Tibial nerve (tissue), 4 donors: ENCODE measurements at places on chromosomes 5 and 9. TPM values are rescaled to one million over a fixed set of nuclear protein-coding genes. Genes with fewer than 3 reads are reported as not detected.

DNA sequence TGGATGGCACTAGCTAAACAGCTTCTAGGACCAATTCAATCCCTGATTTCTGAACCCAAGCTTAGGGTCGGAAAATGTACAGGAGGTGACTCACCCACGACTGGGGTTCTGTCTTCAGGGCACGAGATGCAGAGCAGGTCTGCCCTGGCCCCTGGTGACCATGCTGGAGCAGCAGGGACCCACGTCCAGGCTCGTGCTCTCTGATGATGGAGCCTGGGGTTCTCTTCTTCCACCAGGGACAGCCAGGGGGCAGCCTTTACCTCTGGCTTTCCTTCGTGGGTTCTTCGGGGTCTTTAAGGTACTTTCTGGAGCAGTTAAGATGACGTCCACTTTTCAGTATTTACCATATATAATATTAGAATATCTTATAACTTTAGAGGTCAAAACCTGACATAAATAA lies 2.1 kb downstream of the CFAP77 start:
- peaks cover 16% of the 10 kb centered on the region for H3K4me1 ChIP-seq
- DNase-seq: no peak
- H3K27ac ChIP-seq: no peak overlapping the region
- peaks cover 79% of the 10 kb centered on the region for H3K27me3 ChIP-seq
- no peaks in the 10 kb centered on the region for H3K36me3 ChIP-seq

GRCh38 chr9:74662674-74663073 lies 165.5 kb downstream of the RORB start:
- H3K4me3 ChIP-seq: no peak overlapping the region
- no peaks in the 10 kb centered on the region for H3K27me3 ChIP-seq
- no peak overlapping the region for H3K27ac ChIP-seq
- H3K36me3 ChIP-seq: no peaks in the 10 kb centered on the region
- H3K4me1 ChIP-seq: no peaks in the 10 kb centered on the region

DNA sequence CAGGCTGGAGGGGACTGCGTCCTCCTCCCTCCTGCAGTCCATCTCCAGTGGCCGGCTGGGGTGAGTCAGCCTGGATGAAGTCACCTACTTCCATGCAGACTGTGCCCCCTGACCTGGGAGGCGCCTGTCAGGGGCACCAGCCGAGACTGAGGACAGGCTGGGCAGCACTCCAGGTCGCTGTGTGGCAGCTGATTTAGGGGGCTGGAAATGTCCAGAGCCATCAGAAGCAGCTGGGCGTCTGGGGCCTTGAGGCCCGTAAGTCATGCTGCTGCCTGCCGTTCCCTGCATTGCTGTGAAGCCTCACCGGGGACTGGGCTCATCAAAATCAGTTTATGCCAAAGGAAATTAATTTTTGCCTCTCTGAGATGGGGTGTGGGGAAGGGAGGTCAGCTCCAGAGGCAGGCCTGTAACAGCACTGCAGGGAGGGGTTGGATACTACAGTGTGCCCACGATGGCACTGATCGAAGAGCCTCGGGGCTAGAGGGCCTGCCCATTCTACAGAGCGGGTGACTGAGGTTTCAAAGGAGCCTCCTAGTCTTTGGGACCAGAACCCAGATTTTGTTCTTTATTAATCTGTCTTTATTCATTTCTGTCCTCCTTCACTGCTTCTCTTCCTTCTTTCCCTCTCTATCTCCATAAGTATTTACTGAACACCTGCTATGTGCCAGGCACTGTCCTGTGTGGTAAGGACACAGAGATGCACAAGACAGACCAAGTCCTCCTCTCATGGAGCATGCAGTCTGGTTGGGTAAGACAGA lies 70.4 kb upstream of the PSD2 start:
- H3K4me1 ChIP-seq: peaks cover 9% of the 10 kb centered on the region
- H3K27me3 ChIP-seq: no peaks in the 10 kb centered on the region
- peak overlapping the region; percentile 87 for H3K27ac ChIP-seq
- H3K36me3 ChIP-seq: no peaks in the 10 kb centered on the region
- no peak overlapping the region for H3K4me3 ChIP-seq
- DNase-seq: no peak

DNA sequence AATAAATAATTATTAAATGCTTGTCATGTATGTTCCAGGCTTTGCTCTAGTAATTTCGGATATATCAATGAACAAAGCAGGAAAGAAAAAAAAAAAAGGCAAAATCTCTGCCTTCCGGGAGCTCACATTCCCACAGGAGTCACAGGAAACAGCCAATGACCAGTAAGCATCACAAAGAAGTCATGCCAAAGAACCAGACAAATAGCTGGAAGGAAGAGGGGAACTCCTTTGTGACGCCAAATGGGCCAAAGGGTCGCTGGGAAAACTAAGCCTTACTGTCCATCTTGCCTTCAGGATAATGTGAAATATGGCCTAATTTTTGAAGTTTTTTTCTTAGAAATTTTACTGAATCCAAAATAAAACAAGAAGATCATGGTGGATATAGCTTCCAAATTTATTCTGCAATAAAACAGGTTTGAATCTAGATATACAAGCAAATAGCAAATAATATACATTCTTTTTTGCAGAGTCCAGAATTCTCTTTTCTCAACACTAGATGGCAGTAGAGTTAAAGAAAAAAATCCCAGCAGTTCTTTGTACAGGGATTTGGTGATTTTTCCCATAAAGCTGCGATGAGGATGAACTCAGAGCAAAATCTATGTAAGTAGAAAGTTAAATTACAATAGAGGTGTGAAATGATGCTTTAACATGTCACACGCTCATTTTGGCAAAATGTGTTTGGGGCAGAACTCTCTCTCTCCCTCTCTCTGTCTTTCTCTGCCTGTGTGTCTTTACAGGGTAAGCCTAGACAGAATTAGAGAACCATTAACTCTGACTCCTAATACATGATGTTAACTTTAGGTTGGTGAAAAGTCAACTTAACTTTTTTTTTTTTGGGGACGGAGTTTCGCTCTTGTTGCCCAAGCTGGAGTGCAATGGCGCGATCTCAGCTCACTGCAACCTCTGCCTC lies 60.0 kb upstream of the TUT7 start:
- no peak overlapping the region for H3K27ac ChIP-seq
- H3K27me3 ChIP-seq: no peaks in the 10 kb centered on the region
- no peak overlapping the region for H3K4me3 ChIP-seq
- DNase-seq: no peak
- H3K36me3 ChIP-seq: no peaks in the 10 kb centered on the region

- no peaks in the 10 kb centered on the region for H3K36me3 ChIP-seq
- H3K27ac ChIP-seq: no peak overlapping the region
- peaks cover 6% of the 10 kb centered on the region for H3K4me1 ChIP-seq
- DNase-seq: no peak
- no peak overlapping the region for H3K4me3 ChIP-seq
Measured at GRCh38 chr9:124202447-124202971, 55.2 kb upstream of the NEK6 start.

- no peaks in the 10 kb centered on the region for H3K27me3 ChIP-seq
- no peaks in the 10 kb centered on the region for H3K36me3 ChIP-seq
- H3K27ac ChIP-seq: no peak overlapping the region
- DNase-seq: no peak
- no peak overlapping the region for H3K4me3 ChIP-seq
Measured at GRCh38 chr5:137217599-137218200, 281.4 kb downstream of the SPOCK1 start.

- no peak for DNase-seq
- no peaks in the 10 kb centered on the region for H3K4me1 ChIP-seq
- H3K4me3 ChIP-seq: no peak overlapping the region
- no peaks in the 10 kb centered on the region for H3K27me3 ChIP-seq
Measured at GRCh38 chr9:129209580-129209979, 31.5 kb upstream of the IER5L start.

DNA sequence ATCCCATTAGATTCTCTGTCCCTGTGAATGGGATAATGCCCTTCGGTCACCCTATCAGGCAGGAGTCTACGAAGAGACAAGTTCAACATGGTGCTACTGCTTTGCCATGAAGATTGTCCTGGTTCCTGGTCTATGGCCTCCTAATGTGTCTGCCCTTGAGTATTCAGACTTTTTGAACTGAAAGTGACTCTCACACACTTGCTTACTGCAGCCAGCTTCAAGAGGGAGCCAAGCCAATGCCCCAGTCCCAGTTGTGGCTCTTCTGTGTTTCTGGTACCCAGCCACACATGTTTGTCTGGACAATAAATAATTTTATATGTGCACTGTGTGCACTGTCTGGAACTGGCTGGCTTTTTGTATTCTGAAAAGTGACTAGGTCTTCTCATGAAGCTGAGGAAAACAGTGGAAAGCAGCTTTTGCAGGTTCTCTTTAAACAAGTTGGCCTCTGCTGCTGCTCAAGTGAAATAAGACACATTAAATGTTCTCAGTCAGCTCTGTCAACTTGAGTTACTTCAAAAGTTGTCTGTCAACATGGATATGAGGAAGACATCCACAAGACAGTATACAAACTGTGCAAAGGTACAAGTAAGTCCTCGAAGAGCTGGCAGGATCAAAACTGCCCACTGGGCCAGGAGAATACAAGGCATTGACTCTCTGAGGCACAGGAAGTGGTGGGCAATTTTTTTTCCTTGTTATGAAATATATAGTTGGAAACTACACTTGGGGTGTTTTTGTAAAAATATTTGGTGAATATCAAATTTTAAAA lies 60.0 kb downstream of the ZNF608 start:
- H3K4me1 ChIP-seq: no peaks in the 10 kb centered on the region
- no peaks in the 10 kb centered on the region for H3K36me3 ChIP-seq
- H3K4me3 ChIP-seq: no peak overlapping the region

GRCh38 chr5:44675296-44675695 lies 133.5 kb upstream of the MRPS30 start:
- H3K27me3 ChIP-seq: no peaks in the 10 kb centered on the region
- H3K4me3 ChIP-seq: no peak overlapping the region

DNA sequence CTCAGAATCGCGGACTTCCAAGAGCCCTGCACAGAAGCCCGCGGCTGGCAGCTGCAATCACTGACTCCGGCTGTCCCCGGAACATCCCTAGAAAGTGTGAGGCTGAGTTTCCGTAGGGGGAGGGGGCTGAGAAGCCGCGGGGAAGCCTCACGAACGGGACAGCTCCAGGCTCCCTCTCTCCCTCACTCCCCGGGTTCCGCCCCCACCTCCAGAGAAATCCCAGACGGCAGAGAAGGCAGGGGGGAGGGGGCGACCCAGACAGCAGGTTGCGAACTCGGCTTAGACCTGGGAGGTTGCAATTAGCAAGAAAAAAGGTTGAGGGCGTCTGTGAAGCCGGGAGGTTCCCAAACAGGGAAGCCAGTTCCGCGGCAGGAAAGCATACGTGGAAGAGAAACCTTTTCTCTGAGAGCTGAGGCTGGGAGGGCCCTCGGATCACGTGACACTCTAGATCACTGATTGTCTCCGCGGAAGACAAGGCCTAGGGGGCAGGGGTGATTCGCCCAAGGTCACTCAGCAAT lies 73.8 kb upstream of the CPLX2 start:
- no peaks in the 10 kb centered on the region for H3K4me1 ChIP-seq
- H3K27ac ChIP-seq: no peak overlapping the region
- H3K36me3 ChIP-seq: no peaks in the 10 kb centered on the region
- no peaks in the 10 kb centered on the region for H3K27me3 ChIP-seq

DNA sequence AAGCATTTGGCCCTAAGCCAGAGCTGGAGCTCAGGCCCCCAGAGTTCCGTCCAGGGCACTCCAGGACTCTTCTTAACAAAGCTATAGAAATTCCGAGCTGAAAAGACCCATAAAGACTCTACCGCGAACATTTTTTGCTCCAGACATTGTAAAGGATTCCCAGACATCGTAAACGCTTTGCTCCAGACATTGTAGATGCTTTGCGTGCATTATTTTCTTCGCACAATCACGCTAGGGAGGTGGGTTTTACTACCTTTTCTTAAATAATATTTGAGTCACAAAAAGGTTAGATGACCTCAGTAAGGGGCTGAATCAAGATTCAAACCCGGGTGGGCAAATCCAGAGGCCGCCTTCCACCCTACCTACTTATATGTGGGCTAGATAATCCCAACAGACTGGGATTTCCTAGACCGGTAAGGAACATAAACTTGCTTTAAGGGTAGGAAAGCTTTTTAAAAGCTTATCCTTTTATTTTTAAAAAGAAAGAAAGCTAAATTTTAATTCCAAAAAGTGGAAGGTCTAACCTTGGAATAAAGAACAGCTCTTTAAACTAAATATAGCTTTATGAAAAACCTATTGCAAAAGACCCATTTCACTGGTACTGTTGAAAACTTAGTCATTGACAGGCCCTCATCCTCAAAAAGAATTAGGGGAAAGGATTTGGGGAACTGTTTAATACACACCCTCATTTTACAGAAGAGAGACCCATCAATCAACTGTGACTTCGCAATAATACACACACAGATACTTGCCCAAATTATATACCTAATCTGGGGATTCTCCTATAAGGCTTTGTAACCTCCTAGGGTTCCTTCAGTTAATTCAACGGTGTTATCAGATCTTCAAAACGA lies 822 bp upstream of the TNIP1 start:
- H3K4me1 ChIP-seq: no peaks in the 10 kb centered on the region
- peaks cover 17% of the 10 kb centered on the region for H3K36me3 ChIP-seq
- DNase-seq: peak; percentile 65
- peak overlapping the region; percentile 85 for H3K4me3 ChIP-seq

DNA sequence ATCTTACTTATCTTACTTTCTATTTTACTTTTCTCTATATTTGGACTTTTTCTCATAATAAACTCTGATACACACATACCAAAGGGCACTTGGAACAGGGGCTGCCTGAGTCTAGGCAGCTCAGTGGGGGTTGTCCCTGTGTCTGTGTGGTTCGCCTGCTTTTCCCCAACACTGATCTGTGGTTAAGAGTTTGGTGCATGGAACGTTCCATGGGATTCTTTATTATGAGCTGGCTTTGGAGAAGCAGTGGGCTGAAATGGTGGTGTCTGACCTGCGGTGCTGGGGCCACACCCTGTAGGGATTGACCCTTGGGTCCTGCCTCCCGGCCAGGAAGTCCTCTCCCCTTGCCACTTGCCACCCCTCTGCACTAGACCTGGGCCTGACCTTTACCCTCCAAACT lies 47.4 kb downstream of the ANKRD33B start:
- H3K27ac ChIP-seq: no peak overlapping the region
- no peaks in the 10 kb centered on the region for H3K36me3 ChIP-seq
- H3K4me1 ChIP-seq: peaks cover 24% of the 10 kb centered on the region
- no peaks in the 10 kb centered on the region for H3K27me3 ChIP-seq

PLPP7 gene
- total RNA-seq: 22.2 TPM

TNC gene
- 60.1 TPM for total RNA-seq

ADAMTS6 gene
- 16.5 TPM for total RNA-seq

ARID3C gene
- 0.30 TPM for total RNA-seq

CBY3 gene
- total RNA-seq: 1.2 TPM

SLC27A4 gene
- 33.3 TPM for total RNA-seq

MRPS30 gene
- total RNA-seq: 74.7 TPM

ABLIM3 gene
- 75.3 TPM for total RNA-seq
